ENCODE measurements at places on chromosomes 5 and 9.

- DNase-seq, result no peak
These were observed 232.6 kb downstream of the EPB41L4A start for GRCh38 chr5:112186401-112186990.

- no peak for DNase-seq
These were observed 101.5 kb downstream of the GCNT1 start for GRCh38 chr9:76560481-76560922.

GRCh38 chr5:163772644-163773043, 267.2 kb downstream of the MAT2B start:
- DNase-seq, result no peak

- DNase-seq, result no peak
These were observed 18.1 kb upstream of the ZNF484 start for GRCh38 chr9:92895812-92896436.

DNA sequence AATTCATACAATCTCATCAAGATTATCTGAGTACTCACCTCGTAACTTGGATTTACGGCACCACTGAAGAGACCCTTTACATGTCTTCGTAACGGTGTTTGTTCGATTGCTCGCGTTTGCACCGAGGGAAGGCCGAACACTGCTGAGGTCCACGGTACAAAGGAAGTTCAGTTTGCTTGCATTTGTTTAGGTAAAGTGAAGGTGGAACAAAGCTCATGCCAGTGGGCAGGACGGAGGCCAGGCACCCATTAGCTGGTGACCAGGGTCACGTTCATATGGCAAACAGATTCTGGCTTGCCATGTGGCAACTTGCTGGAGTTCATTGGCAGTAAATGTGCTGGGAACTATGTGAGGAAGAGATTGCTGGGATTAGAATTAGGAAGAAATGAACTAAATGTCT, 164.8 kb downstream of the MACROH2A1 start:
- no peak for DNase-seq

GRCh38 chr5:16909464-16909863, 26.6 kb downstream of the MYO10 start:
- DNase-seq, result no peak

- no peak for DNase-seq
These were observed 50.9 kb upstream of the SLC44A1 start for GRCh38 chr9:105193560-105193959.

GRCh38 chr5:1294835-1295649, at the start of gene TERT:
Gene TERT (minus strand): TSS chr5:1295068. CDS start chr5:1294989, 79 bp downstream.
- peak; percentile 49 for DNase-seq

DNA sequence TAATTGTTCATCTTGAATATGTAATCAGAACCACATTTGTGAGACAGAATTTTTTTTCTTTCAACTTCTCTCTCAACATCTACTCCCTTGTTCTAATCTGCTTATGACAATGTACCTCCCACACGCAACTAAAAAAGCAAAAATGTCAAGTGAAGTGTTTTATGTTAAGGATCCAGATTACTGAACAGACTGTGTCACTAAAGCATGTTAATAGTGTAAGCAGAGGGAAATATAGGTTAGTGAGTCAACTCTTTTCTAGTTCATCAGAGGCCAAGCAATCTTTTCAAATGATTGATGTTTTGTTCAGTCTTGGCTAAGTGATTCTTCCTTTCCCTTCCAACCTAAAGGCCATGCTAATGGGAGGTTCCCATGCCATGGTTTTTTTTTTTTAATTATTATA, 34.7 kb upstream of the IDNK start:
- DNase-seq, result no peak

- DNase-seq, result no peak
These were observed 272.9 kb downstream of the TMEM38B start for GRCh38 chr9:105967248-105967647.
